Liver (tissue), 10 donors: ENCODE measurements at places on chromosomes 11 and 22. TPM values are rescaled to one million over a fixed set of nuclear protein-coding genes. Genes with fewer than 3 reads are reported as not detected.

DNA sequence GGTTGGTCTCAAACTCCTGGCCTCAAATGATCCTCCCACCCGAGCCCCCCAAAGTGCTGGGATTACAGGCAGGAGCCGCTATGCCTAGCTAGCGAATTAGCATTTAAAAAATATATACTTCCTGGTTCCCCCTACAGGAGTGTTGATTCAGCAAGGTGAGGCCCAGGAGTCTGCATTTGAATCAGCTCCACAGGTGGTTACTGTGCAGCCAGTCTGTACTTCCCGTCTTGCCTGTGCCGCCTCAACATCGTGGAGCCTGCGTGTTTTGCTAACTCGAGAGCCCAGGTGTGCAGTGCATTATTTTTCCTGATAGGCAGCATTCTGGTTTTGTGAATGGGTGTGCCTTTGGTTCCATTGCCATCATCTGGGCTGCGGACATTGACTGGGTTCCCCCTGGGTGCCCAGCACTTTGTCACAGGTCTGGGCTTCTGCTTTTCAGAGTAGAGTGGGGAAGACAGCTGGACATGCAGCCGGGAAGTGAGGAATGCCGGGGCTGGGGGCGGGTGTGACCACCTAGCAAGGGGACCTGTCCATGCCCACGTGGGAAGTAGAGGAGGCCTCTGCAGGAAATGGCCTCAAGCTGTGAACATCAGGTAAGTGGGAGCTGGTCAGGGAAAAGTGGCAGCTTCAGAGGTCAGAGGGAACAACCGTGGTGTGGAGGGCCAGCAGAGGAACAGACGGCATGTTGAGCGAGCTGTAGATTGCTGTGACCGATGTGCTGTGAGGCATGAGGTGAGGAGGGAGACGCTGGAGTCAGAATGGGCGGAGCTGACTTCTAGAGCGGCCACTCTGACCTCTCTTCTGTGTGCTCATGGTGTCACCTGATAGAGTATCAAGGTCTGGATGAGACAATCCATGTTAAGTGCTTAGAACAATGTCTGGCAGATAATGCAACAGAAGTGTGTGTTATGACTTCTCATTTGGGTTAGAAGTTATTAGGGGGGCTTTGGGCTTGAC is 42.2 kb downstream of the PPFIA1 start:
- no peaks in the 10 kb centered on the region for H3K4me1 ChIP-seq
- no peaks in the 10 kb centered on the region for H3K27me3 ChIP-seq
- H3K36me3 ChIP-seq = no peaks in the 10 kb centered on the region
- no peak overlapping the region for H3K27ac ChIP-seq
- DNase-seq = no peak
- no peak overlapping the region for H3K4me3 ChIP-seq

- no peaks in the 10 kb centered on the region for H3K27me3 ChIP-seq
- no peak overlapping the region for H3K4me3 ChIP-seq
- H3K36me3 ChIP-seq = peaks cover 2% of the 10 kb centered on the region
- DNase-seq = peak; percentile 46
Observed at GRCh38 chr11:124669193-124669592, 4.3 kb downstream of the SIAE start.

GRCh38 chr11:8809939-8810539 is 101.0 kb upstream of the AKIP1 start:
- peaks cover 13% of the 10 kb centered on the region for H3K4me1 ChIP-seq
- H3K27me3 ChIP-seq = no peaks in the 10 kb centered on the region
- H3K4me3 ChIP-seq = peak overlapping the region; percentile 66
- no peak for DNase-seq
- H3K27ac ChIP-seq = peak overlapping the region; percentile 53
- no peaks in the 10 kb centered on the region for H3K36me3 ChIP-seq

GRCh38 chr11:132168344-132168981 is 798.0 kb downstream of the NTM start:
- peaks cover 12% of the 10 kb centered on the region for H3K27me3 ChIP-seq
- no peak for DNase-seq
- H3K4me3 ChIP-seq = no peak overlapping the region
- no peaks in the 10 kb centered on the region for H3K4me1 ChIP-seq
- no peaks in the 10 kb centered on the region for H3K36me3 ChIP-seq

- H3K4me1 ChIP-seq = peaks cover 9% of the 10 kb centered on the region
- no peaks in the 10 kb centered on the region for H3K27me3 ChIP-seq
- peak overlapping the region; percentile 27 for H3K27ac ChIP-seq
- DNase-seq = no peak
Observed at GRCh38 chr11:67548555-67549110, 25.4 kb upstream of the CABP2 start.

GRCh38 chr11:134116210-134116609 is 47.3 kb downstream of the JAM3 start:
- no peak overlapping the region for H3K4me3 ChIP-seq
- no peak overlapping the region for H3K27ac ChIP-seq
- H3K36me3 ChIP-seq = no peaks in the 10 kb centered on the region
- no peaks in the 10 kb centered on the region for H3K27me3 ChIP-seq

DNA sequence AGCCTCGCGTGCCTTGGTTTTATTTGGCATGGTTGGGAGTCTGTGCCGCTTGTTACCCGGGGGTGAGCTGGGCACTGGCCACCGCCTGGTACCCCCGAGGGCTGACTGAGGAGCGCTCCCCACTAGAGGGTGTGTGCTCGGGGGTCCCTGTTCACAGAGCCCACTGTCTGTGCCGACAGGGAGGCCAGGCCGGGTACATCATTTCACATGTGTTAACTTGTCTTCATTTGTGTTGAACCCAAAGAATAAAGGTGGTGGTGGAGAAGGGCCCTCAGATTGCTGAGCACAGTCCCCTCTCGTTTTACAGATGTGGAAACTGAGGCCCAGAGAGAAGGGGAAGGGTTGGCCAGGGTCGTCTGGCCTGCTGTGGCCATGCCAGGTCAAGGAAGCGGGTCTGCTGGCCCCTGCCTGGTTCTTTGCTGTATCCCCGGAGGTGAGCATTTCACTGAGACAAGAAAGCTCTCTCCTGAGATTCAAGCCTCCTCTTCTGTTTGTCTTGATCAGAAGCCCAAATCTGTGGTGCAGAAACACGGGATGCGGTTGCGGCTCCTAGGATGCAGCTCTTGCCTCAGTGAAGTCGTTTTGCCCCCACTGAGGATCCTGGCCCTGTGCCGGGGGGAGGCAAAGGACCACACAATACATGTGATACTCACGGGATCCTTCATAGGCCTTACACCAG is 60.8 kb downstream of the FBLN1 start:
- H3K36me3 ChIP-seq = no peaks in the 10 kb centered on the region
- no peaks in the 10 kb centered on the region for H3K27me3 ChIP-seq
- H3K4me1 ChIP-seq = no peaks in the 10 kb centered on the region
- H3K4me3 ChIP-seq = no peak overlapping the region
- no peak overlapping the region for H3K27ac ChIP-seq

- DNase-seq = no peak
- no peaks in the 10 kb centered on the region for H3K36me3 ChIP-seq
- no peak overlapping the region for H3K4me3 ChIP-seq
- H3K27ac ChIP-seq = no peak overlapping the region
- H3K4me1 ChIP-seq = no peaks in the 10 kb centered on the region
Observed at GRCh38 chr11:130737866-130738431, 178.3 kb downstream of the SNX19 start.

DNA sequence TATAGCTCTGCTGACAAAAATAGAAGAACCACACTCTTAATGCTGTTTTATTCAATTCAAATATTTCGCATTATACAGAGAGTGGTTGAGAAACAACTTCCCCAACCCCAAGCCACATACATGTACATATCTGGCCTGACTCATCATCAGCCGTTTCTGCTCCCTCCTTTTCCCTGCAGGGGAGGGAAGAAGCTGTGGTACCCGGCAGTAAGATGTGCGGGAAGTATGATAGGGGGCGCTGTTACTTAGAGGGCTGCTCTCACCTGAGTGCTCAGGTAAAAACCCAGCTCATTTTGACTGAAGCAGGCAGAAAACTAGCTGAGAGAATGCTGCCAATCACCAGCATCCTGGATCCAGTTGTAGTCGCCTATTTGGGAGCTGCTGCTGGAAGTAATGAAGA is 85.5 kb downstream of the NELL1 start:
- H3K27ac ChIP-seq = no peak overlapping the region
- no peaks in the 10 kb centered on the region for H3K36me3 ChIP-seq
- DNase-seq = no peak
- no peak overlapping the region for H3K4me3 ChIP-seq
- no peaks in the 10 kb centered on the region for H3K27me3 ChIP-seq
- H3K4me1 ChIP-seq = no peaks in the 10 kb centered on the region

GRCh38 chr22:46688949-46689348 is 49.1 kb downstream of the CERK start:
- no peaks in the 10 kb centered on the region for H3K4me1 ChIP-seq
- H3K27me3 ChIP-seq = no peaks in the 10 kb centered on the region
- H3K27ac ChIP-seq = no peak overlapping the region
- H3K4me3 ChIP-seq = no peak overlapping the region
- H3K36me3 ChIP-seq = peaks cover 18% of the 10 kb centered on the region

GRCh38 chr22:40758390-40758789 is 60.8 kb downstream of the SLC25A17 start:
- H3K27me3 ChIP-seq = no peaks in the 10 kb centered on the region
- H3K36me3 ChIP-seq = no peaks in the 10 kb centered on the region
- H3K4me3 ChIP-seq = no peak overlapping the region
- no peaks in the 10 kb centered on the region for H3K4me1 ChIP-seq
- no peak overlapping the region for H3K27ac ChIP-seq

- H3K27ac ChIP-seq = no peak overlapping the region
- no peaks in the 10 kb centered on the region for H3K27me3 ChIP-seq
- H3K4me3 ChIP-seq = no peak overlapping the region
- no peaks in the 10 kb centered on the region for H3K4me1 ChIP-seq
- peaks cover 35% of the 10 kb centered on the region for H3K36me3 ChIP-seq
Observed at GRCh38 chr11:121540627-121541026, 87.9 kb upstream of the SORL1-AS1 start.

KRTAP5-8 gene
- not detected for polyA plus RNA-seq

DRICH1 gene
- not detected for polyA plus RNA-seq

- DNase-seq = no peak
- H3K36me3 ChIP-seq = peaks cover 2% of the 10 kb centered on the region
- H3K27me3 ChIP-seq = no peaks in the 10 kb centered on the region
- H3K4me1 ChIP-seq = peaks cover 23% of the 10 kb centered on the region
Observed at GRCh38 chr11:62857541-62857982, 18.2 kb upstream of the WDR74 start.

ATL3 gene
- polyA plus RNA-seq = 5.9 TPM

OR51I1 gene
- not detected for polyA plus RNA-seq

DNA sequence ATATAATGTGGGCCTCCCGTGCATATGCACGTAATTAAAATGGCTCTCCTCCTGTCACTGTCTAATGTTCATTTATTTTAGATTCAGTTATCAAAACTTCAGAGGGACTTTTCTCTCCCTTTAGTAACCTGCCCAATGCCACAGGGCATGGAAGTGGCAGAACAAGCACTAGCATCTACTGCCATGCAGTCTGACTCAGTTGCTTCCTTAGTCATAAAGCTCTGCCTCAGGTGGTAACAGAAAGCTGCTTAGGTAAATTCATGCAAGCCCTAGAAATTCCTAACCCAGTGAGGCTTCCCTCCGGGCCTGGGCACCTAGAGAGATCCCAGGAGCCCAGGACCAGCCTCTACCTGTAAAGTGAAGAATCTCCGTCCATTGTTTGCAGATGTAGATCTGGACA is 8.9 kb downstream of the PRPF19 start:
- no peaks in the 10 kb centered on the region for H3K4me1 ChIP-seq
- H3K27ac ChIP-seq = no peak overlapping the region
- DNase-seq = no peak
- H3K27me3 ChIP-seq = no peaks in the 10 kb centered on the region
- H3K4me3 ChIP-seq = no peak overlapping the region
- peaks cover 83% of the 10 kb centered on the region for H3K36me3 ChIP-seq

DNA sequence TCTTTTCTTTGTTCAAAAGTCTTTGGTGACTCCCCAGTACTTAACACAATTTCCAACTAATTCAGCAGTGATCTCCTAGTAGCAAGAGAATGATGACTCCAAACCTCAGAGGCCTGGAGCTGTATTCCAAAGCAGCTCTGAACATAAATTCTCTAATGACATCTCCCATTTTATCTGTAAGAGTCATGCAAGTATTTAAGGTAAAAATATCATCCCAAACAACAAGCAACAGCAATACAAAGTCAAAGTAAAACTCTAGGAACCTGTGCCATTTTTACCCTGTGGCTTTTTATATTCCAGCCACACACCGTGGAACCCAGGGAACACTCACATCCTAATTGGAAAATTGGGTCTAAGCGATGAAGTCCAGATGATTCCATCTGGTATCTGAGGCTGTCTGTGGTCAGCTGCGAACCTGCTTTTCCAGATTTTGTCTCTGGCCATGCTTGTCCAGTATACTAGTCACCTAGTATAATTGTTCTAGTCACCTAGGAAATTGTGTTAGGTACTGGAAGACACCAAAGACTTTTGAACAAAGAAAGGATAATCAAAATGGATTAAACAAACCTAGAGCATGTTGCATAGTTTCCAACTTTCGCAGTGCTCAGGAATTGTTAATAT is 92.3 kb upstream of the SLC25A18 start:
- no peaks in the 10 kb centered on the region for H3K4me1 ChIP-seq
- no peak overlapping the region for H3K4me3 ChIP-seq
- no peaks in the 10 kb centered on the region for H3K27me3 ChIP-seq
- H3K27ac ChIP-seq = no peak overlapping the region

TCIRG1 gene
- 42.6 TPM for polyA plus RNA-seq

GRCh38 chr11:111633248-111633647 is 31.0 kb downstream of the SIK2 start:
- peak overlapping the region; percentile 17 for H3K27ac ChIP-seq
- H3K4me1 ChIP-seq = peaks cover 54% of the 10 kb centered on the region
- no peak for DNase-seq
- H3K36me3 ChIP-seq = peaks cover 4% of the 10 kb centered on the region

- H3K27ac ChIP-seq = no peak overlapping the region
- peaks cover 26% of the 10 kb centered on the region for H3K4me1 ChIP-seq
- H3K4me3 ChIP-seq = no peak overlapping the region
- H3K27me3 ChIP-seq = no peaks in the 10 kb centered on the region
- DNase-seq = no peak
Observed at GRCh38 chr22:39515266-39516050, 4.9 kb upstream of the ATF4 start.

SLC22A6 gene
- not detected for polyA plus RNA-seq

DNA sequence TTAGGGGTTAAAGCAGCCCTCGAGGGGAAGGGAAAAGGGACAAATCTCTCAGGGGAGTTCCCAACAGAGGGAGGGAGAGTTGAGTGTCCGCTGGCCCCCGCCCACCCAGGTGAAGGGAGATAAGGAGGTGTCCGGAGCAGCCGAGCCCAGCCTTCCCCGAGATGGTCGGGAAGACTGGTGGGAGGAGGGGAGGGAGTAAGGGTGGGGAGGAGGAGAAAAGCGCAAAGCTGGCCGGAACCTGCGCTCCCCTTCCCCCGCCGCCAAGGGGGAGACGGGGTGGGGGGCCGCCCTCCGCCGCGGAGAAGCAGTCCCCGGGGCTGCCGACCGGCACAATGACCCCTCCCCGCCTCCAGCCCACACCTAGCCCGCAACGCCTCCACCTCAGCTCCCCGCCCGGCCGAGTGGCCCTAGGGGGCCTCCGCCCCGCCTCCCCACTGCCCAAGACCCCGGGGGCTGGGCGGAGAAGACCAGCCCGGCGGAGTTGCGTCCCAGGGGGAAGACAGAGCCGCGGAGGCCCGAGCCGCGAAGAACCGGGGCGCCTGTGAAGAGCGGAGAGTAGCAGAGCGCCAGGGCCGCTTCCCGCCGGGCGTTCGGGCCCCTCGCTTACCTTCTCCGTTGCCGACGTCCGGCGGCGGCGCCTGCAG is 479 bp downstream of the RSF1 start:
- peak overlapping the region; percentile 83 for H3K27ac ChIP-seq
- peak; percentile 52 for DNase-seq
- no peaks in the 10 kb centered on the region for H3K27me3 ChIP-seq
- peaks cover 28% of the 10 kb centered on the region for H3K4me1 ChIP-seq
- no peaks in the 10 kb centered on the region for H3K36me3 ChIP-seq
- peak overlapping the region; percentile 94 for H3K4me3 ChIP-seq

- no peak overlapping the region for H3K4me3 ChIP-seq
- H3K27ac ChIP-seq = no peak overlapping the region
- peaks cover 4% of the 10 kb centered on the region for H3K4me1 ChIP-seq
Observed at GRCh38 chr11:117983163-117983475, 3.1 kb upstream of the IL10RA start.
